Activated T-helper 9 cell treated with anti-CD3 and anti-CD28 coated beads, Interleukin-2, amount 50 U/mL, for 16 hours (primary cell): ENCODE measurements at places on chromosomes 5 and 9.

- DNase-seq, result no peak
These were observed 36.1 kb downstream of the TLE1 start for GRCh38 chr9:81653240-81653639.

- DNase-seq, result no peak
These were observed 1052.0 kb downstream of the TAF11L14 start for GRCh38 chr5:18686253-18686652.

DNA sequence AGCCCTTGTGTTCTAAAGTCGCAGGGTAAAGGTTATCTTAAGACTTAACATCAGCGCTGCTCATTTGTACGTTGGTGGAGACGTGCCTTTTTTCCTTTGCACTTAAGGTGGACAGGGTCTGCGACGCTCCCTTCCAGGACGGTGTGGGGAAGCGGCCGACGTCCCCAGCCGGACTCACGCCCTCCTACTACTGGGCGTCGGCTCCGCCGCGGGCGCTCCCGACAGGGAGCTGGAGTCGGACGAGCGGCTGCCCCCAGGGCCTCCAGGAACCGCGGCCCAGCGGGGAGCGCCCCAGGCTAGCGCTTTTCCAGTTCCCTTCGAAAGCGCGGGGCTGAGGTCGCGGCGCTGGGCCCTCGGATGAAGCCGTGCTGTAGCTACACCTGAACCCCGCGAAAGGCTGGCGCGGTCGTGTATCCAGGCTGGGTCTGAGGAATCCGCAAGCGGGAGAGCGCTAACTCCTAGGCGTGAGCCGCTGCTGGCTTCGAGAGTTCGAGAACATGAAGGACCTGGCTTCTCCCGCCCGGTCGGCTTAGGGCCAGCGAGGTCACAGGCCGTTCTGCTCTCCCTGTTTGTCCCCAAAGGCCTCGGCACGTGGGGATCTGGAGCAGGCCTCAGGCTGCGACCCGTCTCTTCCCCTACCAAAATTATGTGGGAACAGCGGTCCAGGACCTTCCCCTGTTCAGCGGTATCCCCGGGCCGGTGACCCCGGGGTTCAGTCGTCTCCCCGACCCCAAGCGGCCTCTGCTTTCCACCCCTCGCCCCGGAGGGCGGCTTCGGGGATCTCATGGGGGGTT lies 3.8 kb upstream of the DMRT3 start:
- DNase-seq, result no peak

GRCh38 chr9:113851873-113852272 lies 24.2 kb upstream of the ZNF618 start:
- no peak for DNase-seq

GRCh38 chr9:128244837-128245231 lies 31.0 kb downstream of the GOLGA2 start:
- no peak for DNase-seq
